ENCODE measurements at places on chromosomes 7 and 10.

- no peak for DNase-seq
These were observed 28.6 kb upstream of the SLC16A12 start for GRCh38 chr10:89563861-89564478.

- DNase-seq: no peak
These were observed 3.4 kb upstream of the KMT2E start for GRCh38 chr7:105010504-105011130.

DNA sequence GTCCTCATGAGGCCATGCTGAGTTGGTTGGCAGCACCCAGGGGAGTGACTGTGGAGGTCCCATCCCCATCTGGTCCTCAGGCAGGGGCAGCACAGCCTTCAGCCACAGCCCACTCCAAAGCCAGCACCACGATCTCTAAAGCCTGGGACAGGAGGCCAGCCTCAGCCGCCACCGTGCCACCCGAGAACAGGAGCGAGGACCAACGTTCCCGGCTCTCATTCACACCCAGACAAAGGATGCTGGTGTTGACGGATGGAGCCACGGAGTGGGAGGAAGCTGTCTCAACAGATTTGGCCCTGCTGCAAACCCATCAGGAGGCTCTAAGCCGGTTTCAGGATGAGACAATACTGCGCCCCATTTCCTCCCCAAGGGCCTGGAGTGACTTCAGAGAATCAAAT is 42.7 kb upstream of the PPP2R2D start:
- DNase-seq: no peak

DNA sequence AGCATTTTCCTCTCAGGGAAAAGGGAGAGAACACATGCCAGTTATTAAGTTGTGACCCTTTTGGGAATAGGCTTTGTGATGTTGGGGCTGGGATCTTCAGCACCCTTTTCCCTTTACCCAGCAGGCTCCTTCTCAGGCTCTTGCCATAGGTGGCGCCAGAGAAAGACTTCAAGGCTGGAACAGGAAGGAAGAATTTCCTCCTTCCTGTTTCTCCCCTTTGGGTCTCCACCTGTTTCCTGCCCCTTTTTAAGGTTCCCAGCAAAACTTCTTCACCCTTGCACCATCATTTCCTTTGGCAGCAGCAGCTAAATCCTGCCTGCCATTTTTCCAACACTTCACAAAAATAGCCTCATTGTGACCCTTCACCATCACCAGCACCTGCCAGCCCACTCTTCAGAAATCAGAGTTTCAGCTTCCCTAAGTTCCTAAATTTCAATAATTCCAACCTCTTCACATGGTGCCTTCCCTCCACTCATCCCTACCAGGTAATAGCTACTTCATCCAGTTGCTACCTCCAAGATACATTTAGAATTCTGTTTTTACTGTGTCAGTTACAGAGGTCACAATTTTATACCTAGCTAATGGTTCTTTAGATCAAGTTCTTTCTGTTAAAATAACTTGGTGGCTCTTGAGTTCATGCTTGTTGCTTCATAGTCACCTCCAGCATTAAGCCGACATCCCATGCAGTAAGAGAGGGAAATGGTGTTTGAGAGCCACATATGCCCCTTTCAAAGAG is 22.4 kb upstream of the FOXK1 start:
- no peak for DNase-seq

- no peak for DNase-seq
These were observed 74.8 kb downstream of the VWA2 start for GRCh38 chr10:114313866-114314265.

DNA sequence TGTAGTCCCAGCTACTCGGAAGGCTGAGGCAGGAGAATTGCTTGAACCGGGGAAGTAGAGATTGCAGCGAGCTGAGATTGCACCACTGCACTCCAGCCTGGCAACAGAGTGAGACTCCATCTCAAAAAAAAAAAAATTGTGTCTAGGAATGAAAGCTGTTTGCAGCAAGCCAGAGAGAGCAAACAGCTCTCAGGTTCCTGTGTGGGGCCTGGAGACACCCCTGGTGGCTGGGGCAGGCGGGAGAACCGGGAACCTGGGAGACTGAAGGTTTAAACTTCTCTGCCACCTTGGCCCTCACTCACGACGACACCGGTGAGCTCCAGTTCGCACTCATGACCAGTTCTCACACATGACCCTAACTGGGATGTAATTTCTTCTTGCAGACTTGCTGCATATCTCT is 13.2 kb upstream of the UNCX start:
- no peak for DNase-seq

DNA sequence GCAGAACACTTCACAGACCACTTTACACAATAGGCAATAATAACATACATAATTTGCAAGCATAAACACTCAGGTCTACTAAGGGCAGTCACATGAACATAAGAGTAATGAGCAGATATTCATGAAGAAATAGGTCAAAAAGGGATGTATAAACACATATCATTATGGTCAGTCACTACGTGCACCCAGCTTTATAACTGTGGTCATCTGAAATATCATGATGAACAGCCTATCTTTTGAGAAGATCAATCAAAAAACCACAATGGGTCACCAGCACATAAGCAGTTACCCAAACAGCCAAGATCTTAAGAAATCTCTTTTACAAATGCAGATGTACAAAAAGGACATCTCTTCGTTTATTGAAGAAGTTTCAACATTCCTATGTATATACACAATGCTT is 35.5 kb upstream of the DRGX start:
- DNase-seq: no peak

DNA sequence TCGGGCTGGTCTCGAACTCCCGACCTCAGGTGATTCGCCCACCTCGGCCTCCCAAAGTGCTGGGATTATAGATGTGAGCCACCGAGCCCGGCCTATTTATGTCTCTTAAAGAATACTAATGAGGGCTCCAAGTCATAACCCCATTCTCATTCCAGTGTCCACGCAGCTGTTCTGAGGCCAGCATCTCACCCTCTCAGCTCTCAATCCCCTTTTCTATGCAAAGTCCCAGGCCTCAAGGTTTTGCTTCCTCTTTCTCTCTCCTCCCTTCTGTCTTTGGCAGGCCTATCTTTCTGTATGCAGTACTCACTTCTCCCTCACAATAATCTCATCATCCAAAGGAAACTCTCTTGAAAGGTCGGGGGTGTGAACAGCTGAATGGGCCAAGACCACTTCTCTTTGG is 28.0 kb upstream of the VSIR start:
- no peak for DNase-seq

GRCh38 chr10:80471715-80472233 is 17.7 kb downstream of the TSPAN14 start:
- DNase-seq: no peak

GRCh38 chr7:149884541-149884940 is 10.8 kb downstream of the ATP6V0E2 start:
- no peak for DNase-seq

GRCh38 chr10:86401588-86402282 is 35.1 kb upstream of the GRID1 start:
- no peak for DNase-seq

GRCh38 chr10:4372601-4373000 is 453.4 kb upstream of the AKR1E2 start:
- DNase-seq: no peak

All from activated CD4-positive, alpha-beta T cell treated with anti-CD3 and anti-CD28 coated beads for 1 hour (primary cell).